ENCODE measurements at places on chromosomes 4 and X.

- DNase-seq = no peak
These were observed 545.0 kb downstream of the GABRG1 start for GRCh38 chr4:45578874-45579273.

GRCh38 chr4:113447061-113447460, 314.5 kb downstream of the CAMK2D start:
- no peak for DNase-seq

GRCh38 chr4:163556177-163556576, 61.7 kb downstream of the TMA16 start:
- DNase-seq = no peak

GRCh38 chr4:78534286-78534955, 17.1 kb upstream of the ANXA3 start:
- peak; percentile 73 for DNase-seq

GRCh38 chrX:13239272-13239671, 80.6 kb downstream of the ATXN3L start:
- no peak for DNase-seq

GRCh38 chr4:38072578-38072977, 112.4 kb downstream of the PTTG2 start:
- DNase-seq = no peak

DNA sequence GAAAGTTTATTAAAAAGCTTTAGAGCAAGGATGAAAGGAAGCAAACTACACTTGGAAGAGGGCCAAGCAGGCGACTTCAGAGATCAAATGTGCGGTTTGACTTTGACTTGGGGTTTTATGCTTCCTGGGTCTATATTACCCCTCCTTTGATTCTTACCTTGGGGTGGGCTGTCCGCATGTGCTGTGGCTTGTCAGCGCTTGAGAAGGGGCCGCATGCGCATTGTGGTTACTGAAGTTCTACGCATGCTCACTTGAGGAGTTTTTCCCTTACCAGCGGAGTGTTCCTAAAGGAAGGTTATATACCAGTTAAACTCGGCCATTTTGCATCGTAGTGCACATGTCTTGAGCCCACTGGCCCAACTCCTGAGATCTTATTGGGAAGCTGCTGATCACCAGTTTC, 9.9 kb downstream of the ZNF157 start:
- no peak for DNase-seq

- DNase-seq = no peak
These were observed 85.2 kb downstream of the SLC16A2 start for GRCh38 chrX:74506317-74507115.

- DNase-seq = no peak
These were observed 54.0 kb upstream of the BOD1L1 start for GRCh38 chr4:13681570-13681969.

DNA sequence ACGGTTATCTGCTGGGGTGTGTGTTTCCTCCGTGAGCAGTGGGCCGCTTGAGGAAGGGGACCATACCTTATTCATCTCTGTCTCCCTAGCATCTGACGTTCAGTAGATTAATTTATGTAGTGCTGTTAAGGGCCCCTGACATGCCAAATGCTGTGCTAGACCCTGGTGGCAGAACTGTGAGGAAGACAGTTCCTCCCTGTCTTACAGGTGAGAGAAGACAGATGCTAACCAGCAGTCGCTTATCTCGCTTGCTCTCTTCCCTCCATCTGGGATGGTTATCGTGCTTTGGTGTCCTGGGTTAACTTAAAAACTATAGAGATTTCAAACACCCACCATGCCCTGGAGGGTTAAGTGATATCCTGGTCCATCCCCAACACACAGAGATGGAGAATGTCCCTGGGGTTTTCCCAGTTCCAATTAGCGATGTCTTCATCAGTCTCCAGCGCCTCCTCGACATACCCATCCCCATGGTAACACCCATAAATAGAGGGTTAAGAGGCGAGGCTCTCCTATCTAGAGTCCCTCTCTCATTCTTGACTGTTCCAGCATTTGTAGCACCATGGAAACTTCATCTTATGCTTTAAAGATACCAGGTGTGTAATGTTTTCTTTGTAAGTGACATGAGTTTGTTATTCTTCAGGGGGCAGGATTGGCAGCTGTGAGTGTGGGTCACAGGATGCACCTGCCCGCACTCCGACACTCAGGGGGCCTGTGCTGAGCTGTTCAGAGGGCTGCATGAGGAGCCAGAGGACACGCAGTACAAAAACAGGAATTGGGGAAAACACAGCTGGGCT, 135.2 kb downstream of the STK32B start:
- no peak for DNase-seq

DNA sequence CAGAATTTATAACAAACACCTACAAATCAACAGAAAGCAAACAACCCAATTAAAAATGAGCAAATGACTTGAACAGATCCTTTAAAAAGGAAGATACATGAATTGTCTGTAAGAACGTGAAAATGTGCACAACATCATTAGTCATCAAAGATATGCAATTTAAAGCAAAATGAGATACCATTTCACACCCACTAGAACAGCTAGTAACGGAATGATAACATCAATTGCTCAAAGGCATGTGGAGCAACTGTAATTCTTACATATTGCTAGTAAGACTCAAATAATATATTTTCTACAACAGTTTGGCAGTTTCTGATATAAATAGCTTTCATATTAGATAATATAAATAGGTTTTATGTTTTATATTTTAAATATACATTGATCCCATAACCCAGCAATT, 82.5 kb downstream of the LCORL start:
- no peak for DNase-seq

- DNase-seq = no peak
These were observed 263.6 kb downstream of the DCTD start for GRCh38 chr4:182653596-182653995.

DNA sequence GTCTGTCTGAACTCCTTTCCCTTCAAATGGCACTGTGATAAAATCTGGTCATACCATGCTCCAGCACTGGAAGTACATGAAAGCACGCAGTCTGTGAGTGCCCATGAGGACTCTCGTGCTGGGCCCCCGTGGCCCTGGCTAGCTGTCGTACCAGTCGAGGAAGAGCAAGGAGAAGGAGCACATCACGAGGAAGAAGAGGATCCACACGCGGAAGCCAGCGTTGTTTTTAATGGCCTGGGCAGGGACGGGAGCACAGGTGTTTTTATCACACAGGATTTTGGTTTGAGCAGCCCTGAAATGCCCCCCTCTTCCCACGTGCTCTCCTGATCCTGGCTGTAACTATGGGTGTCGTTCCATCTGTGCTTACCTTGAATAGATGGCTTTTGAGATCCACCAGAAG, 33.0 kb downstream of the NSG1 start:
- DNase-seq = no peak

- DNase-seq = no peak
These were observed 31.2 kb downstream of the CHM start for GRCh38 chrX:86016139-86016538.

GRCh38 chrX:44002567-44002966, 29.4 kb upstream of the NDP start:
- no peak for DNase-seq

GRCh38 chrX:136176399-136176825, 29.1 kb downstream of the FHL1 start:
- DNase-seq = no peak

DNA sequence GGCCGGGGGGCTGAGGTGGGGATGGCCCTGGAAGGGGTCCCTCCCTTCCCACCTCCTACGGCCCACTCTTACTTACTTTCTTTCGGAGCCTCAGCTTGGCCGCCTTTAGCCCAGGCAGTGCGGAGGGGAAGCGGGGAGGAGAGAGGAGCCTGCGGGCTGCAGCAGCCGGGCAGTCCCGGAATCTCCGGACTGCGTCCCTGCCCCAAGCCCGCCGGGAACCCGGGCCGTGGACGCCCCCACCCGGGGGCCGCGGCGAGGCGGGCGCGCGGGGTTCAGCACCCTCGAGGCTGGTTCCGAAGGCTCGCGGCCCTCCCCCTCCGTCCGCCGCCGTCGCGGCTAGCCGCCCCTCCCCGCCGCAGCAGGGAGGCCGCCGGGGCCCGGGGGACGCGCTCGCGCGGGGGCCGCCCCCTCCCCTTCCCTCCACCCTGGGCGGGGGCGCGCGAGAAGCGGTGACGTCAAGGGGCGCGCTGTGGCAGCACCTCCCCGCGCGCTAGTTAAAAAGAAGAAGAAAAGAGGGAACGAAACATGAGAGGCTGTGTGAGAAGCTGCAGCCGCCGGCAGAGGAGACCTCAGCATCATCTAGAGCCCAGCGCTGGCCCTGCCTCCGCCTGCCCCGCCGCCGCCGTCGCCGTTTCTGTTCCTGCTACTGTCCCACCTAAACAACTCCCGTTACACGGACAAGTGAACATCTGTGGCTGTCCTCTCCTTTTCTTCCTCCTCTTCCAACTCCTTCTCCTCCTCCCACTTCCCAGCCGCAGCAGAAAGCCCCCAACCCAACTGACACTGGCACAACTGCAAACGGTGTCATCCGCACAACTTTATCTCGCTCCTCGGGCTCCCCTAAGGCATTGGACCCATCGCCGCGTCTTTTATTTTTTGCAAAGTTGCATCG, at the start of gene HHIP:
HHIP (plus strand) TSS at position 526 of the 892 bp plus-strand sequence. CDS start 520 bp downstream, outside the sequence.
- DNase-seq = no peak

GRCh38 chr4:67883458-67883857, 344 bp downstream of the TMPRSS11D start:
- DNase-seq = no peak

GRCh38 chr4:2408401-2408958, 10.0 kb downstream of the ZFYVE28 start:
- DNase-seq = no peak

GRCh38 chrX:69948276-69948797, 101.4 kb downstream of the AWAT2 start:
- DNase-seq = no peak

GRCh38 chr4:80587871-80588385, 252.4 kb downstream of the CFAP299 start:
- DNase-seq = peak; percentile 59

- no peak for DNase-seq
These were observed 136.1 kb upstream of the SLC4A4 start for GRCh38 chr4:71202705-71203104.

DNA sequence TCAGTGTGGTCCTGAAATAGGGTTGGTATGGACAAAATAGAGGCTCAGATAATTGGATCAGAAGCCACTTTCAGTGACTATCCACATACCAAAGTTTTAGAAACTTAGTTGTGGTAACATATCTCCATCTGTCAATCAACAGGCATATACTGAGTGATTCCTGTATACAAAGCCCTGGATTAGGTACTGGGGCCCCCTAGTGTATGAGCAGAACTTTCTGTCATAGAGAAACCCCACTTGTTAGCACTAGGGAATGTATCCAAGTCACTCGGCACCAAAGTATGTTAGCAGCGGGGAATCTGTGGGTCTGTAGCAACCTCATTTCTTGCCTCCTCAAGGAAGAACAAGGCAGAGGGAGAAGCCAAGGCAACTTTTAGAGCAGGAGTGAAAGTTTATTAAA, 50.7 kb downstream of the MAP7D3 start:
- no peak for DNase-seq

GRCh38 chr4:4670869-4671268, 129.0 kb upstream of the STX18 start:
- no peak for DNase-seq

- DNase-seq = no peak
These were observed 40.0 kb downstream of the ZFX start for GRCh38 chrX:24189490-24189889.

- DNase-seq = no peak
These were observed 237.3 kb downstream of the NLGN4X start for GRCh38 chrX:5991393-5991792.

DNA sequence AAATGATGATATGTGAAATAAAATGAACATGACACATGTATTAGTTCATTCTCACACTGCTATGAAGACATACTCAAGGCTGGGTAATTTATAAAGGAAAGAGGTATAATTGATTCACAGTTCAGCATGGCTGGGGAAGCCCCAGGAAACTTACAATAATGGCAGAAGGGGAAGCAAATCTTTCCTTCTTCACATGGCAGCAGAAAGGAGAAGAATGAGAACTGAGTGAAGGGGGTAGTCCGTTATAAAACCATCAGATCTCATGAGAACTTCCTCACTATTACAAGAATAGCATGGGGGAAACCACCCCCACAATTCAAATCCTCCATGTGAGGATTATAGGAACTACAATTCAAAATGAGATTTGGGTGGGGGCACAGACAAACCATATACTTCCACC, 243.9 kb upstream of the GYPA start:
- DNase-seq = no peak

DNA sequence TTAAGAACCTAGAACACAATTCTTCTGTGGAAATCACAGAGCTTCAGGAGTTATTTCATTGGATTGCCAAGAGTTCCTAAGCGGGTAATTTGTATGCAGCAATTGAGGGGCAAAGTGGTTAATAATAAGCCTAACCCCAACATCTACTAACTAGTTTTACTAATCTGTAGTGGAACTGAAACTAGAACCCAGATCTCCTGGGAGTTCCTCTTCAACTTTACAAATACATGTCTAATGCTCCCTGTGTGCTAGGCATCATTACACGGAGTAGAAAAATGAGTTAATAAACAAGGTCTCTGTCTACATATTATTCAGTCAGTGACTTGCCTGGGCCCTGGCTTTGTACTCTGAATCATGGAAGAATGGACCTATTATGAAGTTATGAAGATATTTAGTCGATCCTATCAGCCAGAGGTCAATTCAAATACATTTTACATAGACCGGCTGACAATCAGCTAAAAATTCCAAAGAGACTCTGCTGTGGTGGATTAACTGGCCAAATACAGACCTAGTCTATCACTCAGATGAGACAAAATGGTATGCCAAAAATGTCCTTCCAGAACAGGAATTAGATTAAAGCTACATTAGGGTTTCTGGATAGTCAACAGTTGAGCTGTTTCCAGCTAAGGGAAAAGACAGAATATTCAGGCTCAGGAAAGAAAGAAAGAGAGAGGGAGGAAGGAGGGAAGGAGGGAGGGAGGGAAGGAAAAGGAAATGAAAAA, 326.0 kb downstream of the FBXW7 start:
- DNase-seq = no peak

DNA sequence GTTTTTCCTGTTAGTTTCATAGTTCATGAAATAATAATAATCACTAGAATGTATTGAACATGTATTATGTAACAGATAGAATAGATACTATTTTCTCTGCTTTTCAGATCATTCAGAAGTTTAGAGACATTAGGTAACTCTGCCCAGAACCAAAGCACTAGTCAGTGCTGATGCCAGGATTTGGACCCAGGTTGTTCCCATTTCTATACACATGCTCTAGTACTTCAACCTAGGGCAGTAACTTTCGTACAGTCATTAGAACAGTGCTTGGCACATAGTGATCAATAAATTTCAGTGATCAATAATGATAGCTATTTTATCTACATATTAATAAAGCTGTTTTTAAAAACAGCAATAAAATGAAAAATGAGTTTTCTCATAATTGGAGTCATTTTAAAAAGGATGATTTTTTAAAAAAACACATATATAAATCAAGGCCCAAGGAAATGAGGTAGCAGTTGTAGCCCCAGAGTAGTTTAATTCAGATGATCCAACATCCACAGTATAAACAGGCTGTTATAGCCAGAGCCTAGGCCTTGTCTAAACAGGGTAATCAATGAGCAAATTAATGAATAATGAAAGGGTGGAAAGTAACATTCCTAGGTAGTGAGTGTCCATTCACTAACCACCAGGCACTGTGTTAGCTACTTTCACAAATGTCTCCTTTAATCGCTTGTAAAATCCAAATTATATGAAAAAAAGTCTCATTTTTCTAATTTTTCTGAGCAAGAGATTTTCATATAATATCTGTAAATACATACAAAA, 25.6 kb downstream of the TXK start:
- DNase-seq = no peak

- DNase-seq = no peak
These were observed 435.0 kb downstream of the MAGEE1 start for GRCh38 chrX:76862509-76862908.
